ENCODE measurements at places on chromosomes 3 and 15. TPM values are rescaled to one million over a fixed set of nuclear protein-coding genes. Genes with fewer than 3 reads are reported as not detected.

GRCh38 chr3:108106031-108106430 lies 15.2 kb upstream of the CD47 start:
- no peak for DNase-seq

- peak; percentile 38 for DNase-seq
Observed at GRCh38 chr15:75532413-75533250, 46.5 kb downstream of the PTPN9 start.

Gene CHRD
- total RNA-seq, result 10.5 TPM

- DNase-seq, result peak; percentile 43
Observed at GRCh38 chr3:132395126-132395525, 22.2 kb upstream of the DNAJC13 start.

Gene DBR1
- total RNA-seq, result 16.0 TPM

- no peak for DNase-seq
Observed at GRCh38 chr3:11047500-11047899, 55.0 kb downstream of the SLC6A1 start.

DNA sequence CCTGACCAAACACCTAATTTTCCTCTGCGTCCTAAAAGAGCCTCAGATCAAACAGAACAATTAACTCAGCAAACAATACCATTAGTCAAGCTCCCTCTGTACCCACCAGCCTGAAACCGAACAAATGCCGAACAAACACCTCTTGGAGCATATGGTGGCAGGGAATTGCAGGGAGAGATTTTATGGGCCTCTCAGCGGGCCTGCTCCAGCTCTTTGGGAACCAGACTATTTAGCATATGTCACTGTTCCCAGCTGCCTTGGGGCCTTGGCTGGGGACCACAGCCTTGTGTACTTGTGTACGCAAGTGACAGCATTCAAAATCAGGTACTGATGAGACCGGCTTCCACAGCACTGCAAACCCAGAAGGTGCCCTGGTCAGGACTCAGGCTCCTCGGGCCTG lies 388.8 kb upstream of the PPP2R3A start:
- no peak for DNase-seq

Gene SLC9C1
- 0.41 TPM for total RNA-seq

Measured in H7 (cell line).